ENCODE measurements at places on chromosomes 2 and 18.

DNA sequence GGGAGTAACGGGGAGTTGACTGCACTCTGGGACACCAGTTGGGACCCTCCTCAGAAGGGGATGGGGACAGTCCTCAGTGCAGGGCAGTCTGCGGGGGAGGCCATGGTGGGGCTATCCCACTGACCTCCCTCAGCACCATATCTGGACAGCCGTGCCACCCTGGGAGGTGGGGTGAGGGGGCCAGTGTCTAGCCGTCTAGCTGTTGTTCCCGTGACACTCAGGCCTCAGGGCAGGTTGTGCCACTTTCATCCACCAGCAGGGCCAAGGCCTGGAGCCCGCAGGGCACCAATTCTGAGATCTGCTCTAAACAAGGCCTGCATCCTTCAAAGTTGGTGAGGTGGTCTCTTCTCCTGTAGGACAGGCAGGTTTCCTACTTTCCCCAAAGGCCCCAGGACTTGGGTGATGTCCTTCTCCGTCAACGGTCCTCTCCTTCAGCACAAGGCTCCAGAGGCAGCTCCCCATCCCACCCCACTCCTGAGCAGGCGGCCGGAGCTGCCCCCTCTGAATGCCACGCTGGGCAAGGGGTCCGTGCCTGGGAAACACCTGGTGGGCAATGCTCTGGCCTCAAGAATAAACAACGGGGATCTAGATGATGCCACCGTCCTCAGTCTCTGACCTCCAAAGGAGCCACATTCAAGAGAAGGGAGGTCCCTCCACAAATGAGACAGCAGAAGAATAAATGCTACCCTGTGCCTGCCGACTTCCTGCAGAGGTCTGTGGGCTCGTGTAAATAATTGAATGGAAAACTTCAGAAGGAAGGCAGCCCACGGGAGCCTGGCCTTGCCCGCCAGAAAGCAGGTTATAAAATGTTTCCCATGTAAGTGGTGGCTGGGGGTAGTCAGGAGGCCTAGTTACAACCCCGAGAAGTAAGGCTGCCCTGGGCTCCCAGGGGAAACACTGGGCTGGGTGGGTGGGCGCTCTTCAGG is 42.8 kb upstream of the PTMA start:
- DNase-seq: no peak

- peak; percentile 16 for DNase-seq
Observed at GRCh38 chr2:112121682-112122254, 16.4 kb upstream of the FBLN7 start.

GRCh38 chr18:69044215-69044614 is 246.3 kb downstream of the CCDC102B start:
- DNase-seq: no peak

GRCh38 chr2:175400975-175401374 is 219.5 kb upstream of the ATP5MC3 start:
- DNase-seq: no peak

GRCh38 chr2:171958475-171958874 is 36.2 kb downstream of the HAT1 start:
- DNase-seq: peak; percentile 6

- no peak for DNase-seq
Observed at GRCh38 chr2:71846669-71847291, 300.9 kb downstream of the CYP26B1 start.

GRCh38 chr18:10329101-10329500 is 125.3 kb upstream of the APCDD1 start:
- no peak for DNase-seq

- no peak for DNase-seq
Observed at GRCh38 chr18:59141294-59142068, 1.8 kb downstream of the SEC11C start.

- peak; percentile 47 for DNase-seq
Observed at GRCh38 chr2:71578767-71579342, 125.5 kb downstream of the DYSF start.

DNA sequence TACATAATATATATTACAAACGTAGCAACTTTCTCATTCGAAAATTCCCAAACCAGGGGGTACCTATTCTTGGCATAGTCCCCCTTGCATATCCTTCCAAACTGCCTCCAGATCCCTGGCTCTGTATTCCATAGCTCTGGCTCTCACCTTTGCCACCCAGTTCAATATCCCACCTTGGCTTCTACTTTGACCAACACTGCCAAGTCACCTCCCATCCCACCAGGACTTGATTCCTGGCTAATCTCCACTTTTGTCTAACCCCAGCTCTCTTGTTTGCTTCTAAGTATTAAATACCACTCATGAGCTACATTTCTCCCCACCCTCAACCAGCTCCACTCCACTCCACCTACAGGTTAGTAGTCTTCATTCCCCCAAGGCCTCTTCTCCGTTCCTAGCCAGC is 103.2 kb upstream of the WDR75 start:
- DNase-seq: peak; percentile 62

DNA sequence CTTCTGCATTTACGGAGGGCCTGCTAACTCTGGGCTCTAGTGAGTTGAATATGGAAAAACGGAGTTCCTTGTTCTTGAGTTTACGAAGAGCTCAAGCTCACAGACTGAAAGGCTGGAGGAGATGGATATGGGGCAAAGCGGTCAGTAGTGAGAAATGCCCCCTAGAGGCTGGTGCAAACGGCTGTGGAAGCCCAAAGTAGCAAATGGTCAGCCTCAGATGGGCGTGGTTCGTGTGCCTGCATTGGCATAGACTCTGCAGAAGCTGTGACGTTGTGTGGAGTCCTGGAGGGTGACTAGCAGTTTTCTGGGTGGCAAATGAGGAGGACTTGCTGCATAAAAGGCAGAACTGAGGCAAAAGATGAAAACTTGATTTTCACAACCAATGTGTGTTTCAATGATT is 93.6 kb upstream of the TWIST2 start:
- DNase-seq: no peak

DNA sequence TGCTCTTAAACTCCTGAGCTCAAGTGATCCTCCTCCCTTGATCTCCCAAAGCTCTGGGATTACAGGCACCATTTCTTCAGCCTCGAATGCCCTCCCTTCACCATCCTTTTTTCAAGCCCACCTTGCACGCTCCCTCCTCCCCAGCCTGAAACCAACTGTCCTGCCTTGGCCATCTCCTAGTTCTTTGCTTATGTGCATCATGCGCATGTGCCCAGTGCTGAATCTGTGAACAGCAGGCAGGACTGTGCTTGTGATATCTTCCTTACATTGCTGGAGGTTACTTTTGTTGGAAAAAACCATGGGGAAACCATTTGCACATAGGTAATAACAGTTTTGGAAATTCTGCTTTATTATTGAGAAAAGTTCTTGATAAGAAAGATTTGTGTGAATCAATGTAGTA is 30.2 kb upstream of the CETN1 start:
- no peak for DNase-seq

- no peak for DNase-seq
Observed at GRCh38 chr2:1869248-1869647, 124.9 kb upstream of the PXDN start.

GRCh38 chr2:7849027-7849426 is 832.8 kb upstream of the ID2 start:
- DNase-seq: no peak

DNA sequence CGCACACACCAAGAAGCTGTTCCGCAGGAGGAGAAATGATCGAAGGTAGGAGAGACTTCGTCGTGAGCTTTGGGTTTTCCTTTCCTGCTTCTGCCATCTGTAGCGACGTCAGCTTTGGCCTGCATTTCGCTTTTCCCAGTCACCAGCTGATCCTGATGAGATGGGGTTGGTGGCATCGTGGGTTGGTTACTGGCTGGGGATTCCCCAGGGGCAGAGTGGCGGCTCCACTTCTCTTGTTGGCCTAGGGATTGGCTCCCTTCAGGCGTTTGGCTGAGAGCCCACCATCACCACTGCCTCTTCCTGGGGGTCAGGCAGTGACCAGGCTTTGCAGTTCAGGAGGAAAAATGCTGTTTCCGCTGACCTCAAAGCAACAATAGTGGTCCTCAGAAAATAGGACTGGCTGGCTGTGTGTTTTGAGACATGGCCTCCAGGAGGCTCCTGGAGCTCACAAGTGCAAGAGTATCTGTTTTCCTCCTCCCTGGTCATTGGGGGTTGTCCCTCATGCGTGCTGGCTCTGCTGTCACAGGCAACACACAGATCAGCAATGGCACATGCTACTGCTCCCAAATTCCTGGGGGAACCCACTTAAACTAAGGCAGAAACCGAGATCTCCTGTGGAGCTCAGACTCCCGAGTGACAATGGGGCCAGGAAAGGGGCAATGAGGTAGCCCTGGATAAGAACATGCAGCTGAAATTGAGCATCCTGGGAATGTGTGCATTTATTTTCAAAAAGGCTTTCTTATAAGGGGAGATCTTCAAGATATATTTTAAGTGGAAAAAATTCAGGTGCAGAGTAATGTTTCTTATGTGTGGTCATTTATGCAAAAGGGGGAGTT is 173.0 kb downstream of the CTIF start:
- DNase-seq: no peak

DNA sequence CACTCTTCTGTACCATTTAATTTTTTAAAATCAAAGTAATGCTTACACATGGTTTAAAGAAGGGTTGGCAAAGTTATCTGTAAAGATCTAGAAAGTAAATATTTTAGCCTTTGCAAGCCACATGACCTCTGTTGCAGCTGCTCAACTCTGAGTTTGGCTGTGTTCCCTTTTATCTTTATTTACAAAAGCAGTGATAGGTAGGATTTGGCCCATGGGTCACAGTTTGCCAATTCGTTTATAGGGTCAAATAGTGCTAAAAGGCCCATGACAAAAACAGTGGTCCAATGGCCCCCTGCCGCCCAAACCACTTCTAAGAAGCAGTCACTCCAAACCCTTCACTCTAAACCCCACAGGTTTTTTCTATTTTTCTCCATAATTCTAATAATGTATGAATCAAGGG is 124.8 kb downstream of the PARD3B start:
- DNase-seq: no peak

DNA sequence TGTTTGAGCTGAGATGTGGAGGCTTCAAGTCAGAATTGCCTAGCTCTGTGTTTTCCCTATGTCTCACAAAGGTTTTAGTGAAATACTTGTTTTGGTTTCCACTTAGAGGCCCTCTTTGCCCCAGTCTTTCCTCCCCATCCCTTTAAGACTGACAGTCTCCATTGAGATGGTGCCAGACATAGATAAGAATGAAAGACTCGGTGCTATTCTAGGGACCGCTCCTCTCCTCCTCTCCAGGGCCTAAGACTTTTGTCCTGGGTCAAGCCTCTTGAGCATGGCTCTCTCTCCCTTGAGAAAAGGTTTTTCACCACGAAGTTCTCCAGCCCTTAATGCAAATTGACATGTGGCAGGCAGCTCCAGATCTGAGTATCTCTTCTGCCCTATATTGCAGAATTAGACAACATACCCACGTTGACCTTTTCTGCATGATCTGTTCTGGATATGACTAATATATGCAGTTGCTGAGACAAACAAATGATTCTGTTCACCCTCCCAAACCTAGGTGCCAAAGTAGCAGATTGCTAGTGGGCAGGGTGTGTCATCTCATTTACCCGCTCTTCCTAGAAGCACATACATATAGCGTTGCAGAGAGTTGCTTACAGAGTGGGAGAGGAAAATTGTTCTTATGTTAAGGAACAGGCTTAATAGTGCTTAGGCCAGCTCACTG is 47.5 kb upstream of the ACSL3 start:
- DNase-seq: no peak
